Fibroblast of skin of right quadriceps (primary cell): ENCODE measurements at places on chromosomes 12 and 14.

DNA sequence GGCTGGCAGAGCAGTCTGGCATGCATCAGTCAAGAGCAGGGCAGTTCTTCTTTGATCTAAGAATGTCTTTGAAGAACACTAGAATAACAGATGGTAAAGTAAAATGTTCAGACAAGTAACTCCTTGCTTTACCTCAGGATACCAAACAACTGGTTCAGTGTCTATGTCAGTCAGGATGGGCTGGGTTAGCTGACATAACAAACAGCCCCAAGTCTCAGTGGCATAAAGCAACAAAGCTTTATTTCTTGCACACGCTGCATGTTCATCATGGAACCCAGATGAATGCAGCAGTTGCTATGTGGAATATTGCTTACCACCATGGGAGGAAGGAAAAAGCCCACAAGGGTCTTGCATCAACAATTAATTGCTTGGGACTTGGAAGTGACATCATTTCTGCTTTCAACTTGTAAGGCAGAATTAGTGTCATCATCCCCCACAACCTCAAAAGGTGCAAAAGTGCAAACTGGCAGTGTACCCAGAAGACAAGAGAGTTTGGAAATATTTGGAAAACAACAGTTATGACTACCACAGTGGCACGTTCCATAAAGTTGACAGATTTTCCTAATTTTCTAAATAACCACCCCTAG lies 21.2 kb downstream of the GPRC5D start:
- no peak for DNase-seq

- peak; percentile 72 for DNase-seq
Observed at GRCh38 chr14:88559852-88560251, 3.0 kb upstream of the ZC3H14 start.

DNA sequence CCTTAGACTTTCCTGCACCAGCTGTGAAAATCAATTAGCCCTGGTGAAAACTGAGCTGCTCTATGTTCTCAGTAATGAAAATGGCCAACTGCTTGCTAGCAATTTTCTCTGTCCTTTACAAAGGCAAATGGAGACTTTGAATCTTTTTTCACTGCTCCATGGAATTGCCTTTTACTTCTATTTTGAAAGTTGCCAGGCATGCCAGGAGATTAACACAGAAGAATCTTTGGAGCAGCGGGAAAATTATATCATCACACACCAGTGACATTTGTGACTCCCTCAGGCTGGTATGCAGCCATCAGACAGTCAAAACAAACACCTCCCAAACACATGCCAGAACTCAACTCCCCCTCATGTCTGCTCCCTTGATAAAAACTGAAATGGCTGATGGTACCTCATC lies 872.0 kb upstream of the FLRT2 start:
- DNase-seq = no peak

GRCh38 chr12:88339254-88339949 lies 197.3 kb downstream of the TMTC3 start:
- DNase-seq = peak; percentile 85

DNA sequence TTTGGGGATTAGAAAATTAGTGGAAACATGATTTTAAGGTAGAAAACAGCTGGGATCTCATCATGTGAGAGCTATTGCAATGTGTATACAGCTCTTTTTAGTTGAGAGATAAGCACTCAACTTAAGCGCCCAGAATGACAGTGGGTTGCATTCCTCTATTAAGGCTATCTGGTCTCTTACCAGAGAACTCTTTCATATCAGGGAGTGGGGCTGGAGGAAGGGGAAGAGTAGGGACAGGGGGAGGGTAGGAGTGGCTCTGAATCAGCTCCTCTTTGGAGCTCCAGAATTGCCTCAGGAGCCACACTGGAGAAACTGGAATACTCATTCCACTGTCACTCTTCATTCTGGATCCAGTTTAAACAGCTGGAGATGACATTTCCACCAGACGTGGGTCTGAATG lies 9.2 kb upstream of the PLEKHG3 start:
- DNase-seq = no peak

DNA sequence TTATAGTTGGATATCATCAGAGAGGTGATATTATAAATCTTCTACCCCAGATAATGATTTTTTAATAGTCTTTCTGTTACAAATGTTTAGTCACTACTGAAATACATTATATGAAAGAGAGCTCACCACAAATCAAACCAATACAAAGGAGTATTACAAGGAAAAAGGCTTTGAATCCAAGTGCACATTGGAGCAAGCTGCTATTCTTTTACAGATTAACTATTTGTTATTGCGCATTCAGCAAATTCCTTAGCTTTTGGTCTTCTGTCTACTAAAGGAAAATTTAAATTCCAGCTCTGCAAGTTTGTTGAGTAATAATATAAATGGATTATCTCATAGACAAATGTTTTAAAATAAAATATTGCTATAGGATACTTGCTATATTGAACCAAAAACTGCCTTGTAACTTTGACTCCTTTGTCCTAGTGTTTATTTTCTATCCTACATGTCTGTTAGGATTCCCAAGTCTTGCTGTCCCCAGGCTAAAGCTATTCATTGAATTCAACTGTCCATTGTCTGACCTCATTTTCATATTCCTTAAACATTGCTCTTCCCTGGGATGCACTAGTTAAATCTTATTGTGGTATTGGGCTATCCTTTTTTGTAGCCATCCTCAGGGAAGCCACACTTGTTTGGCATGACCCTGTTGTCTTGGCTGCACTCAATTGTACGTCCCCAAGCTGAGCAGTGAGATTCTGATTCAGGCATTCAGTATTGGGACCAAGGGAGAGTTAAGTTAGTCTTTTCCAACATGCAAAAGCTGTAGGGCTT lies 41.5 kb downstream of the PDE3A start:
- peak; percentile 13 for DNase-seq

GRCh38 chr12:29756741-29757390 lies 26.9 kb downstream of the TMTC1 start:
- DNase-seq = no peak

DNA sequence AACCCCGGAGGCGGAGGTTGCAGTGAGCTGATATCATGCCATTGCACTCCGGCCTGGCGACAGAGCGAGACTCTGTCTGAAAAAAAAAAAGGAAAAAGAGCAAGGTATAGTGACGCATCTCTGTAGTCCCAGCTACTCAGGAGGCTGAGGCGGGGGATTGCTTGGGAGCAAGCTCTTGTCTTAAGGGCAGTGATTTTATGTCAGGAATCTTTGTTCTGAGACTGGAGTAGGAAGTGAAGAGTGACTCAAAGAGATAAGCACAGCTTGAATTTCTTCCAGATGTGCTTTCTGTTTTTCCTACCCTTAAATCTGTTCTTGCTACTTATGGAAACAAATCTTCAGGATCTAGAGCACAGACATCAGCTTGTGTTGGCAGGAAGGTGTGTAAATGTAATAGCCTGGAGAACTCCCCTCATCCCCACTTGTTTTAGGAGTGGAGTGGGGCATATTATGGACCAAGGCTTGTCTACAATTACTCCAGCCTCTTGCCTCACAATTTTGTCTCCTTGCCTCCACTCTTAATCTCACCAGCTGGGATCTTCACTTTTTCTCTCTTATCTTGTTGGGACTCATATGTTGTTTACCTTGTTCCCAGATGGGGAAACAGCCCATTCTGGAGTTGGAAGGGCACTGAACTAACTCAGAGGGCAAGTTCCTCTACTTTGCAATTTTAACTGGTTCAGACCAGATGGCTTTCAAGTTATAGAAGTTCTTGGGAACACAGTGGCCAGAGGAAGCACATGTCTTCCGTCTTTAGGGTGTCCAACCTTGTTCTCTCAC lies 7.5 kb downstream of the TMED2 start:
- DNase-seq = no peak

DNA sequence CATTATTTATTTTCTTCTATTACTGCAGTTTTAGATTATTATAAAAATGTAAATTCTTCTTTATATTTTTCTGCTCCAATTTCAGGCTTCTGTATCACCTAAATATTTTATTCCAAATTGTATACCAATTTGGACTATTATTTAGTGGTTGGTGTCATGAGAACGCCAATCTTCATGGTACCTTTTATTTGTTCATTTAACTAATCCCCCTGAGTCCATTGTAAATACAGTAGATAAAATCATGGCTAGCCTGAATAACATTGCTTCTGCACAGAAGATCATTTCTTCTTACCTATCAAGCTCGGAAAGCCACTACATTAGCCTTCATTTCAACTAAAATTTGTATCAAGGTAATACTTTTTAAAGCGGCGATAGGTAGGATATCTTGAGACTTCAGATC lies at the start of gene OR6C75:
Gene OR6C75, plus strand, starts transcription at position 301 of the 400 bp plus-strand sequence. CDS start 2,136 bp downstream, outside the sequence.
- no peak for DNase-seq

- peak; percentile 91 for DNase-seq
Observed at GRCh38 chr12:118436986-118437385, 60.6 kb downstream of the SUDS3 start.

DNA sequence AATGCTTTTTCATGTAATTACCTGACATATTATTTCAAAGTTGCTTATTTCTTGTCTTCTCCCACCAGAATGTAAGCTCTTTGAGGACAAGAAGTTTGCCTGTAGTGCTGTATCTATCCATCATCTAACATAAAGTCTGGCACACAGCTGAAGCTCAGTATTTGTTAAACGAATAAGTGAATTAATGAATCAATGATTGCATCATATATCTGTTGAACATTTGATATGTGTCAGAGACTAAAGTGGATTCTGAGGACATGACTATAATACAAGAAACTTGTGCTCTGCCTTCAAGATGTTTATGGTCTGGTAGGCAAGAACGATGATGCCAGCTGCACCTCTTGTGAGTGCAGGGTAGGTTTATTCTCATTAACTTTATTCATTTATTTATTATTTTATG lies 115.4 kb upstream of the SCAF11 start:
- DNase-seq = no peak

GRCh38 chr12:97752129-97752528 lies 289.5 kb downstream of the RMST start:
- no peak for DNase-seq

GRCh38 chr12:69036533-69036932 lies 103.6 kb upstream of the CPM start:
- no peak for DNase-seq

- no peak for DNase-seq
Observed at GRCh38 chr14:105487986-105488777, 1.5 kb downstream of the CRIP1 start.

- DNase-seq = peak; percentile 5
Observed at GRCh38 chr14:20516921-20517320, 11.6 kb downstream of the RNASE10 start.

- peak; percentile 49 for DNase-seq
Observed at GRCh38 chr14:53217316-53217994, 64.3 kb upstream of the DDHD1 start.
